ENCODE measurements at places on chromosomes 16 and 17.
A peak's percentile ranks its signal among the peaks of the same experiment; 100 is the strongest.

- peak; percentile 48 for DNase-seq
These were observed 58.5 kb downstream of the TMEM132E start for GRCh38 chr17:34637548-34638525.

GRCh38 chr16:17723531-17724134, 252.9 kb upstream of the XYLT1 start:
- peak; percentile 6 for DNase-seq

- no peak for DNase-seq
These were observed 4.2 kb downstream of the RNF40 start for GRCh38 chr16:30766206-30766932.

- DNase-seq: no peak
These were observed 1.5 kb downstream of the ATPAF2 start for GRCh38 chr17:18037486-18037885.

- no peak for DNase-seq
These were observed 536 bp downstream of the TMC6 start for GRCh38 chr17:78127888-78128550.

DNA sequence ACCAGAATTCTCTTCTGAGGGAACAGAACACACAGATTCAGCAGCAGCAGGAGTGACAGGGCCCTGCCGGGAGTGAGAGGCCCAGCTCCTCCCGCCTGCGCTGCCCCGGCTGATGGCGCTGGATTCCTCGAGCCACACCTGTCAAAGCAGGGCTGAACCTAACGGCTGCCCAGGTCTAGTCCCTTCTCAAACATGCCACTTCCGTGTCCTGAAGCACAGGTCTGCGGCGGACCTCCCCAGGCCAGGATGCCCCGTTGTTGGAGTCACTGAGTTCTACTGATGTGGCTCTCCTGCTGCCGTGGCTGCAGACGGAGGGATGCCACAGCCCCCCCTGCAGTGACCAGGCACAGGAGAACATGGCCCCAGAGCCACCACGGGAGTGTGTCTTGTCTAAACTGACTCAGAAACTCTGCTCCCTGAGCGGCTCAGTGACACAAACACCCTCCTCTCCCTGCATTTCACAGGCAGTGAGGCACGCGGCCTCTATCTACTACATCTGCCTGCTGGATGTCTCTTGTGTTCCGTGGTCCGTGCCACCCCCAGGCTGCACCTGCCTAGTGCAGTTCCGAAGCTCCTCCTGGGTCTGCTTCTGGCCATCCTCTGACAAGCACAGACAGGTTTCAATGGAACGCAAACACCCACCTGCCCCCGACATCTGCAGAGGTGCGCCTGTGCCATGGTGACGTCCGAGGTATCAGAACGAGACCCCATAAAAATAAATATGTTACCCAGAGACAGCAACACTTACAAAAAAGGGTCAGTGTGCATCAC, 44.7 kb upstream of the DNAH17 start:
- DNase-seq: no peak

GRCh38 chr17:19333132-19333440, 29.4 kb downstream of the B9D1 start:
- no peak for DNase-seq

DNA sequence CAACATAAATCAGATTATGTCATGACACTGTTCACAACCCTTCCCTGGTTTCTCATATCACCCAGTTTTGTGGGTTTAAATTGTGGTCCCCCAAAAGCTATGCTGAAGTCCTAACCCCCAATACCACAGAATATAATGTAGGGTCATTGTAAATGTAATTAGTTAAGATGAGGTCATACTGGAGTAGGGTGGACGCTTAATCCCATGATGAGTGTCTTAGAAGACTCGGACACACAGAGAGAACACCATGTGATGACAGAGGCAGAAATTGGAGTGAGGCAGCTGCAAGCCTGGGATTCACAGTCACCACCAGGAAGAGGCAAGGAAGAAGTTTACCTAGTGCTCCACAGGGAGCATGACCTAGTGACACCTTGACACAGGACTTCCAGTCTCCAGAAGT, 197.8 kb downstream of the SALL1 start:
- no peak for DNase-seq

DNA sequence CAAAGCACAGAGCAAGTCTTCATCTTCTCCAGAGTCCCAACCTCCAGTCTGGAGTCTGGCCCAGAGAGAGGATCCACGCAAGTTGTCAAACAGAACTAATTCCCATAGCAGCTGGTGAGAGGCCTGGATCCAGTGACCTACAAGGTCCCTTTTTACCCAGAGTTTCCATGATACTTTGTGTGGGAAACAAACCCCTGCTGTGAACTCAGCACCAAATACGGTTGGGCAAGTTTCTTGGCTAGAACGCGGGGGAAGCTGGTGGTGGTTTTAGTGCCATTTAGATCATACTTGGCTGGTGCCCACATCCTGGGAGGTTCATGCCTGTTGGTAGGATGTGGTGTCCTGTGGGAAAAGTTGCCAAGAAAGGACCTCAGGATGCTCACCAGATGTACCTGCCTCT, 18.1 kb downstream of the TMC7 start:
- peak; percentile 29 for DNase-seq

- DNase-seq: no peak
These were observed 710.1 kb downstream of the MAF start for GRCh38 chr16:78890373-78890895.

- DNase-seq: no peak
These were observed at the start of gene CHD3 for GRCh38 chr17:7888184-7888920. TSS of gene CHD3 (plus strand) at chr17:7888789. CDS start at chr17:7889001, 212 bp downstream.

- no peak for DNase-seq
These were observed 4.2 kb downstream of the TTC19 start for GRCh38 chr17:16003841-16004240.

GRCh38 chr17:35088881-35089585, 25.5 kb upstream of the RFFL start:
- peak; percentile 41 for DNase-seq

GRCh38 chr17:63600569-63601438, at the start of gene TACO1:
TSS of gene TACO1 (plus strand) at chr17:63600895. CDS start at chr17:63601084, 189 bp downstream.
- peak; percentile 60 for DNase-seq

DNA sequence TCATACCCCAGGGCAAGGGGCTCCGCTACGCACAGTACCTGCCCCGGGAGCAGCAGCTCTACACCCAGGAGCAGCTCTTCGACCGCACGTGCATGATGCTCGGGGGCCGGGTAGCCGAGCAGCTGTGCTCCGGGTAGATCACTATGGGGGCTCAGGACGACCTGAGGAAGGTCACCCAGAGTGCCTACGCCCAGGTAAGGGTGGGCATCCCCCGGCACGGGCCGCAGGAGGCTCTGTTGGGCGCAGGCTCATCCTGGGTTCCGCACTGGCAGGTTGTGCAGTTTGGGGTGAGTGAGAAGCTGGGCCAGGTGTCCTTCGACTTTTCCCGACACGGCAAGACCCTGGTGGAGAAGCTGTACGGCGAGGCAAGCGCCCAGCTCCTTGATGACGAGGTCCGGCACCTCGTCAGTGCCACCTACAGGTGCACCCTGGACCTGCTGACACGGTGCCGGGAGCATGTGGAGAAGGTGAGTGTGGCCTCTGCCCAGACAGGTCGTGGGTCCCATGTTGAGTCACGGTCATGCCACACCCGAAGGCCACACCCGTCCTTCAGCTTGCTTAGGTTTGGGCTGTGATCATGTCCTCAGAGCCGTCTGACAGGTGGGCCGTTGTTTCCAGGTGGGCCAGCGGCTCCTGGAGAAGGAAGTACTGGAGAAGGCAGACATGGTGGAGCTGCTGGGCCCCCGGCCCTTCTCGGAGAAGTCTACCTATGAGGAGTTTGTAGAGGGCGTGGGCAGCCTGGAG, 19.3 kb downstream of the DBNDD1 start:
- DNase-seq: no peak

- DNase-seq: no peak
These were observed 101.0 kb downstream of the METRNL start for GRCh38 chr17:83180264-83180995.
